CD4-positive, alpha-beta T cell treated with Interleukin-1 beta for 1 hour (primary cell): ENCODE measurements at places on chromosomes 3 and 15.

GRCh38 chr3:133295199-133295901, 104.5 kb upstream of the BFSP2 start:
- DNase-seq = no peak

- no peak for DNase-seq
Observed at GRCh38 chr3:174147798-174148197, 711.3 kb upstream of the NAALADL2 start.

GRCh38 chr15:74050127-74050526, 32.2 kb downstream of the GOLGA6A start:
- DNase-seq = no peak

DNA sequence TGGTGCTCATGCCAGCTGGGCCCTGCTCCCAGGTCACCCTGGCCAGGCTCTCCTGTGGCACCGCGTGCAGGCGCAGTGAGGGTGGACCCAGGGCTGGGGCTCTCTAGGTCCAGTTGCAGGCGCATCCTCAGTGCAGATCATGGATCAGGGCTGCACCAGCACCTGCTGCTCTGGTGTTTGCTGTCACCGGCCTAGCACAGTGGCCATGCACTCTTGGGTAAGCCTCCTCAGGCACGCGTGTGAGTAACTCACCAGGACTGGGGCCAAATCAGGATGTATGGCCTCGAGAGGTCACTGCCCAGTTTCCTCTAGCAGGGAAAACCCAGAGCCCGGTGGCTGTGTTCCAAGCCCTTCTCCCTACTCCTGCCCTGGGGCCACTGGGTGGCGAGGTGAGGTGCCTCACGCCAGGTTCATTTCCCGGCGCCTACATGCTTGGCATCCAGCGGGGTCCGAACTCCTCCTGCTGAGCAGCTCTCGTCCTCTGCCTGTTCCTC, 45.5 kb upstream of the SLC41A3 start:
- DNase-seq = no peak
